ENCODE measurements at places on chromosomes 5 and 9.
A peak's percentile ranks its signal among the peaks of the same experiment; 100 is the strongest.

DNA sequence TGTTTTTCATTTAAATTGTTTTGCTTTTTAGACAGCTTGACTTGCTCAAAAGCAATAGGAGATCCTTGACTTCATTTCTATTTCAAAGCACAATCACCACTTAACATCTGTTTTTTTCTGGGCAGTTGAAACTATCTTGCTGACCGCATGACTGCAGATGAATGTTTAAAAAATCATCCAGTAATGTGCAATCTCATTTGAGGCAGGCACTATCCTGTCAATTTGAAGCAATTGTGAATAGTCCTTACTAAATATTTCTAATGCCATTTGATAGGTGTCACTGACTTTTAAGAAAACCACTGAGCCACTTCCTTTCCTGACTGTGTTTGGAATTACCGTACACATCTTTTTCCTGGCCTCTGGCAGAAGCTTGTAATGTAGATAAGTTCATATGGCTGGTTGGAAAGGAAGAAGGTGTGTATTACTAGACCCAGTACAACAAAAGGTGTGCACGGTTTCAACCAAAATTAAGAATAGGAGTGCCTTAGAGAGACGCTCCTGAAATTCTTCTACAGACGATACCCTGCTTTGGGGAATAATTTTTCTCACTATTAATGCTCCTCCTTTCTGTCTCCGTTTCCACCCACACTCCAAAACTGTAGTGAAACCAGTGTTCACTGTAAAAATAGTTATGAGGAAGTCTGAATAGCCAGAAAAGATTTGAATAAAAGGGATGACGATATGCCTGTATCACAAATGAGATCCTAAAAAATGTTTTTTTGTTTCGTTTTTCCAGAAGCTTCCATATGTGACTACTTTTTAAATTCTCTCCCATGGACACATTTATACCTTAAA is 136.7 kb upstream of the MOCS2 start:
- DNase-seq, result peak; percentile 75

DNA sequence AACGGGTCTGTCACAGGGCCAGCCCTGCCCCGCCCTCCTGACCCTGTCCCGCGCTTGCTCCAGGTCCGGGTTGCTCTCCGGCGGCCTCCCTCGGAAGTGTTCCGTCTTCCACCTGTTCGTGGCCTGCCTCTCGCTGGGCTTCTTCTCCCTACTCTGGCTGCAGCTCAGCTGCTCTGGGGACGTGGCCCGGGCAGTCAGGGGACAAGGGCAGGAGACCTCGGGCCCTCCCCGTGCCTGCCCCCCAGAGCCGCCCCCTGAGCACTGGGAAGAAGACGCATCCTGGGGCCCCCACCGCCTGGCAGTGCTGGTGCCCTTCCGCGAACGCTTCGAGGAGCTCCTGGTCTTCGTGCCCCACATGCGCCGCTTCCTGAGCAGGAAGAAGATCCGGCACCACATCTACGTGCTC is 4.2 kb downstream of the B4GALT7 start:
- DNase-seq, result no peak

- no peak for DNase-seq
These were observed 230.8 kb downstream of the ZNF608 start for GRCh38 chr5:124515497-124516245.

DNA sequence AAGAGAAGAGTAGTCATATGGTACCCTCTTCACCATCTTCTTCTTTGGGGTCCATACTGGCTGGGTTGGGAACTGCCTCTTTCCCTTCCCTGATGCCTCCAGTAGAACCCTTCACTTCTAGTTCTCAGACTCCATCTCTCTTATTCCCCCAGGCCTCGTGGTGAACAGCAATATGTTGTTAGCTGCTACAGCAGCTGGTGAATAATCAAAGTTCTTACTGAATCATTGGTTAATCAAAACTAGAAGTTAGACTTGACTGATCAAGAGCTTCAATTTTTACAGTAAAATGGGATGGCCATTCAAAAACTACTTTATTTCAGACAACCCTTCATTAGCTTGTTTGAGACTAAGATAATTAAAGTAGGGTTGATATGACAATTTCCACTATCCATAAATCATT is 190.9 kb upstream of the GNA14 start:
- no peak for DNase-seq

DNA sequence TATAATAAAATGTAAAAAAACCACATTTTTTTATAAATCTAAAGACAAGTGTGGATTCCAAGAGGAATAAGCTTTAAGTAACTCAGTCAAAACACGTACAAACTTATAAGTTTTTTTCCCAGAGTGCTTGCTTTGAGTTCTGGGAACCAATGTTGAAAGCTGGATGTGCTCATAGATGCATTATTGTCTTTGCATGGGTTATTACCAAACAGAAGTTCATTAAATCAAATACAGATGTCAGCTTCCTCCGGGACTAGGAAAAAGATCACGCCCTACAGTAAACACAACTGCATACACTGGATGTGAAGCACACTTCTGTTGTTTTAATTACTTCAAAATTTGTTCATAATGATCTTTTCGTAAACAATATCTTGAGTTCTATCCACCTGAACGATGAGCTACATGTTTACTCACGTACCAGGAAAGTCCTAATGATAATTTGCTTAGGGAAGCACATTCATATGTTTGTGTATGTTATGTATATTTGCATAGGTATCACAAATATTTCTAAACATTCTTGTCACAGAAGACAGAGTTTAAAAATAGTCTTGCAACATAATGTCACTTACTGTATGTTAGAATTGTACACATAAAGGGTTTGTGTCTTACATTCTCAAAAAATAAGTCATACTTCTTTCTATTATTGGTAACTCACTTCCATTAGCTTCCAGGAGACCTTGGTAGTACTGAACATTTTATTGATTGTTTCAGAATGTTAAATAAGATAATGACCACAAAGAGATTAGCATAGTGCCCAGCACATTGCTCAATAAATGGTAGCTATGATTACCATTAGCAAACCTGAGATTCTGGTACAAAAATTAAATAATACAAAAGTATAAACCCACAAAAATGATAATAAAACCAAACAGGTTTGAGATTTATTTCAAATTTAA is 427.4 kb downstream of the CETN3 start:
- DNase-seq, result no peak

- no peak for DNase-seq
These were observed 199.6 kb upstream of the DAB2 start for GRCh38 chr5:39624268-39624886.

GRCh38 chr9:78074385-78075291 is 43.0 kb upstream of the GNAQ start:
- DNase-seq, result no peak

GRCh38 chr9:86942281-86943200 is 4.8 kb downstream of the GAS1 start:
- no peak for DNase-seq

GRCh38 chr5:14545862-14546261 is 35.7 kb upstream of the OTULINL start:
- no peak for DNase-seq

DNA sequence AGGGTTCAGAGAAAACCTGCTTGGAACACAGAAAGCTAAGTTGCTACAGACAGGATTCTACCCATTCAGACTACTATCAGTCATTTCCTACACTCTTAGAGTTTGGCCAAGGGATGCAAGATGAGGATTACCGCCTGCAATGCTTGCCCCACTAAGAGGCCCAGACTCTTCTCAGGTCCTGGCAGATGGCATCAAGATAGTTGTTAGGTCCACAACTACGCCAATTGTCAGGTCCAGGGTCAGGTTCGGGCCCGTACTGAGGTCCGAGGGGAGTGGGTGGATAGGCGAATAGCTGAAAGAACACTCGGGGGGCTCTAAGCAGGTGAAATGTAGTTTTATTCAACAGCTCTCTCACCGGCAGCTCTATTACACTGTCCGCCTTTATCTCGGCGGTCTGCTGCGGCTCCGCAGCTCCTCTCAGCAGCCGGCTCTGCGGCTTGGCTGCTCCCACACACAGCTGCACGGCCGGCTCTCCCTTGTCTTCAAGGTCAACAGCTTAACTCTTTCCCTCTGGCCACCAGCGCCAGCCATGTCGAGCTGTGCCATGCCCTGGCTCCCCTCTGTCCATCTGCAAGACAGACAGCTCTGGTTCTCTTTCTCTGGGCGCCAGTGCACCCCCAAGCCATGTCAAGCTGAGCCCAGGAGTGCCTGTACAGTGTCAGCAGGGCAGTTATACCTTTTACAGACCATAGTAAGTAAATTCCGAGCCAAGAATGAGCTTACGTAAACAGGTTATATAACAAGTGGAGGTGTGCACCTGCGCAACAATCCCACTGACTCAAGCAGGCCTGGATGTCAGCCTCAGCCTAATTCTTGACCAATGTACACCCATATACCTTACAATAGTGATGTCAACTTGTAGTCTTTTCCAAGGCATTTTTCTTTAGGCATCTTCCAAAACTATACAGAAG is 24.0 kb downstream of the ENC1 start:
- DNase-seq, result no peak

DNA sequence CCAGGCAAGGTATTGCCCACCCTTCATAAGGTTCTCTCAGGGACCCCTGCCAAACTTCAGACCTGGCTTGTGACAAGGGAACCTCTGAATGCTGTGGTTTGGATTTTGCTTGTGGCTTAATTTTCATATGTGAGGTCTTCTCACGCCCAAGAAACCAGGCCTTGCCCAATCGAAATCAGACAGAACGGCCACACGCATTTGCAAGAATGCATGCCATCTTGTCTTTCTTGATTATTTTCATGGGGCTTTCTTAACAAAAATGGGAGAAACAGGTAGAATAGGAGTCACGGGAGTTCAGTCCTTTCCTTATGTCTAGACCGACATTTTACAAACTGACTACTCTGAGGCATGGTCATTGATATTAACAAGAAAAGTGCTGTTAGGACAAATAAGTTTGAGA is 170.2 kb upstream of the PAPPA start:
- DNase-seq, result no peak

DNA sequence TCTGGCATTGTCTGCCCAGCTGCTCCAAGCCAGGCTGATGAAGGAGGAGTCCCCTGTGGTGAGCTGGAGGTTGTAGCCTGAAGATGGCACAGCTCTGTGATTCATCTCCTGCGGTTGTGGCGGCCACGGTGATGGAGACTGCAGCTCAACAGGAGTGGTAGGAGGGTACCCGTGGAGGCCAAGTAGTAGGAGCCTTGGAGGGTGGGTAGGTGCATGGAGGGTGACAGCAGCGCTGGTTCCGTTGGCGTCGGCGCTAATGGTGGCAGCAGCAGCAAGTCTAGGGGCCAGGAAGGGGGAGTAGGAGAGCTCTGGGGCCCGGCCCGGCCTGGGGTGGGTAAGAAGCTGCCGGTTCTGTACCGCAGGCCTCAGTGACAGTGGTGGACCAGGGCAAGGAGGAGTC is 22.4 kb upstream of the TRIM52 start:
- no peak for DNase-seq

GRCh38 chr9:2916382-2916985 is 72.6 kb upstream of the PUM3 start:
- DNase-seq, result no peak

DNA sequence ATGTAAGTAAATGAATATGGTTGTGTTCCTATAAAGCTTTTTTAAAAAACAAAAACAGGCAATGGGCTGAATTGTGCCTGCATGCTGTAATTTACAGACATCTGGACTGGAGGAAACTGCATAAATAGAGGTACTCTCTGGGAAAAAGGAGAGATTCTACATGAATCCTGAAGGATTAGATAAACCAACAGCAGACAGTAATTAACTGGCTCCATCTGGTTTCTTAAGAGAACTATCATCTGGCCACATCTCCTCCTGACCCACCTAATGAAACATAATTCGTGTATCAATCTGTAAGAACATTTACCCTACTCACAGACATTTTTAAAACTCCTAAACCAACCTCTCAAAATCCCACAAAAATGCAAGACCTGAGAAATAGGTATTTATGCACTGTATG is 528.1 kb upstream of the ST8SIA4 start:
- DNase-seq, result no peak

GRCh38 chr5:136202469-136203205 is 9.7 kb upstream of the SMIM32 start:
- DNase-seq, result no peak

DNA sequence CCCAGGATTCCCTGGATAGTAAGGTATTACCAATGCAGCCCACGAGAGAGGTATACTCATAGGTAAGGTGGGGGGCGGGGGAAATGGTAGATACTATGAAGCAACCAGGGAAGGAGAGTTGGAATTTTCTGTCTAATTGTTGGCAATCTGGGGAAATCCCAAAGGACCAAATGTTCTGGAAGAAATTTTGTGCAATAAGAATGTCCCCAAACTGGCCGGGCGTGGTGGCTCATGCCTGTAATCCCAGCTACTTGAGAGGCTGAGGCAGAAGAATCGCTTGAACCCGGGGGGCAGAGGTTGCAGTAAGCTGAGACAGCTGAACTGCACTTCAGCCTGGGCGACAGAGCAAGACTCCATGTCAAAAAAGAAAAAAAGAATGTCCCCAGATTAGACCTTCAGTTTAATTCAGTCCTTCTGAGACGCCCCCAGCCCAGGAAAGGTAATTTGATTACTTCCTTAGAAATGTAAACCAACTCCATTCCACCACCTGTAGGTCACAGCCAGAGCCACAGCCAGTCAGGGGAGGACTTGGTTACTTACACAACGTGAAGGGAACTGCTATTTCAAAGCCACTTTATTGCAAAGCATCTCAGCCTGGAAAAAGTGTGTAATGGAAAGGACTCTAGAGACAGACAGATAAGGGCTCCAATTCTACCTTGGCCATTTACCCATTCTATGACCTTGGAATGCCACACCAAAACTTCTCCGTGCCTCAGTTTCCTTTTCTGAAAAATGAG is 50.0 kb upstream of the KLF4 start:
- DNase-seq, result no peak

GRCh38 chr5:59116231-59116865 is 533.5 kb downstream of the RAB3C start:
- DNase-seq, result no peak

GRCh38 chr9:36517131-36517530 is 55.6 kb upstream of the MELK start:
- DNase-seq, result no peak

GRCh38 chr9:121048618-121049017 is 1.5 kb downstream of the C5 start:
- no peak for DNase-seq

DNA sequence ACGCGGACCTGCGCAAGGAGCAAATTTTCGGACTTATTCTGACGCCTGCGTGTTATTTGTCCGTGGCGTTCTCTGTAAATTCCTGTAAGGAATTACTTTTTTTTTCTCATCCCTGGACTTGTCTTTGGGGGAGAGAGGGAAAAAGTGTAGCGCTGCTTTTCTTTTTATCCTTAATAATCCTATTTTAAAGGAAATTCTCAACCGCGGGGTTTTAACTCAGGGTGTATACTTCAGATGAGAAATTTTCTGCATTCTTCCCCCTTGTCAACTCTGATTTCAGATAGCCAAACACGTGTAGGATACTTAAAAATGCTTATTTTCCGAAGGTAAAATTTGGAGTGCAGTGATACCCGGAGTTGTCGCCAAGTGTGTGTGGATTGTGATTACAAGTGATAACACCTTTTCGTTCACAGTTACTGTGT is 853 bp downstream of the DCP2 start:
- no peak for DNase-seq
